ENCODE measurements at places on chromosomes 2 and 18.

DNA sequence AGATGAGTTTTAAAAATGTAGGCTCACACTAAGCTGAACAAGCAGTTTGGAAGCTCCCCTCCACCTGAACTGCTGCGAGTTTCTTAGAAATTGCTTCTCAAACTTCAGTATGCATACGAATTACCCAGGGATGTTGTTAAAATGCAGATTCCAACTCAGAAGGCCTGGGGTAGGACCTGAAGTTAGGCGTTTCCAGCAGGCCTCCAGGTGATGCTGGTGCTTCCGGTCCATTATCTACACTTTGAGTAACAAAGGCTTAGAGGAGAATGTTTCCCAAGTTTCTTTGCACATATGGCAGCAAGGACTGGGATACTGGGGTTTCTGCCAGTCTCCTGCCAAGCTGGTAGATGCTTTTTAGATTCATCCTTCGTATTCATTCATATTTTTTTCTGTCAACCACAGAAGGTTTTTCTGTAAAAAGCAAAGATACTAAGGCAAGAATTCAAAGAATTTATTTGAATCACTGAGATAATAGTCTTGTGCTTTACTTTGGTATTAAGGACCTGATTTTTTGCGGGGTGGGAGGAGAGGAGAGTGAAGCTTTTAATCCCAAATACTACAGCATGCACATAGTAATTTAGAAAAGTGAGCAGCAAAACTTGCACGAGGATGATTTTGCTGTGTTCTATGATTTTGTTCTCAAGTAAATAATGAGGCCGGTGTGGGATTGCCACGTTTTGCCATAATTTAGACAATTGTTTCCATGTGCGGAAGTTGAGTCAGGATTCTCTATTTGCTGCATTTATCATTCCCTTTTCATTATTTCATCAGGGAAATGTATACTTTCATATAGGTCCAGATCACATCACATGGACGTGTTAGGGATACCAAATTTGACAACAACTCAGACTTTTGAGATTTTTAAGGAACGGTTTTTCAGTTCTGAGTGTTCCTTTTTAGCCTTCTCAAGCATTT, 137.6 kb upstream of the SPATS2L start:
- DNase-seq = no peak

DNA sequence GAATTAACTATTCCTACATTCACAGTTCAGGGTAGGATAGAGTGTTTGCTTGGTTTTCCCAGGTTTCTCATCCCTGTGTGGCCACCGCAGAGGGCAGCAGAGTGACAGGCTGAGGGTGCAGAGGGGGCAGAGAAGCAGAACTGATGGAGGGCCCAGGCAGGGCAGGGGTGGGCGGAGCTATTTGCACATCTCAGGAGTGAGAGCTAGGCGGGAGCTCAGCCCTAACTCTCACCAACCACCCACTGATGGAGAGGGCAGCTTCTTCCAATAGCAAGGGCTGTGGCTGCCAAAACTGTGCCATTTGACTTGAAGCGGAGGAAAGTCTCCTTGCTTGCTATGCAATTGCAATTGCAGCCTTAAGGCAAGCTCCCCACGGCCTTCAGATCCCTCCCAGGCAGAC, 12.0 kb upstream of the DARS1 start:
- peak; percentile 85 for DNase-seq

- no peak for DNase-seq
Observed at GRCh38 chr2:127542231-127542630, 6.7 kb downstream of the MYO7B start.

GRCh38 chr2:1968988-1969700, 224.8 kb upstream of the PXDN start:
- no peak for DNase-seq

DNA sequence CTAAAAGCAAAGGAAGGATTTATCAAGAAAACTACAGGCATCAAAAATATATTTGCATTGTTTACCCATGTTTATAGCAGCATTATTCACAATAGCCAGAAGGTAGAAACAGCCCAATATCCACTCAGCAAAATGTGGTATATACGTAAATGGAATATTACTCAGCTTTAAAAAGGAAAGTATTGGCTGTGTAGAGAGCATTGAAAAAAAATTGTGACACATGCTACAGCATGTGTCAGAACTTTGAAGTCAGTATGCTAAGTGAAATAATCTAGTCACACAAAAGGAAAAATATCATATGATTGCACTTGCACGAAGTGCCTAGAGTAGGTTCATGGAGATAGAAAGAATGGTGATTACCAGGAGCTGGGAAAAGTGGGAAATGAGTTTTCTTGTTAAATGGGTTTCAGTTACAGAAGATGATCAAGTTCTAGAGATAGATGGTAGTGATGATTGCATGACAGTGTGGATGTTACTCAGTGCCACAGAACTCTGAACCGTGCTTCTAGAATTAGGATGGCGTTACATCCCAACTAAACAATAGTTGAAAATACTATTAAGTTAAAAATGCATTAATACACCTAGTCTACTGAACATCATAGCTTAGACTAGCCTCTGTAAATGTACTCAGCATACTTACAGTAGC, 20.1 kb downstream of the ANKRD12 start:
- DNase-seq = no peak

DNA sequence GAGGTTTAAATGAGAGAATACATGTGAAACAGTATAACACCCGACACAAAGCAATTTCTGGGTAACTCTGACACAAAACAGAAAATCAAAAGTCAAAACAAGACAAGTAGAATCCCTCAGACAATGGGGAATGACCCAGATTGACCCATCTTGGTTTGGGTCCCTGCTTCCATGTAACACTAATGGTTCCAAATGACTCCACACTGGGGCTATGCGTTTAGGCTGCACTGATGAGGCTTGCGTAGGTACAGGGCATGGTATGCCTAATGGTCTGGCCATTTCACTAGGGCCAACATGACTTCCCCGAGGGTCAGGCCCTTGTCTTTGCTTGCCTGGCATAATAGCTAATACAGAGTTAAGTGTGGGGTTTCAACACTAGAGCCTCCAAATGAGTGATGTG, 27.2 kb upstream of the NFE2L2 start:
- DNase-seq = no peak

DNA sequence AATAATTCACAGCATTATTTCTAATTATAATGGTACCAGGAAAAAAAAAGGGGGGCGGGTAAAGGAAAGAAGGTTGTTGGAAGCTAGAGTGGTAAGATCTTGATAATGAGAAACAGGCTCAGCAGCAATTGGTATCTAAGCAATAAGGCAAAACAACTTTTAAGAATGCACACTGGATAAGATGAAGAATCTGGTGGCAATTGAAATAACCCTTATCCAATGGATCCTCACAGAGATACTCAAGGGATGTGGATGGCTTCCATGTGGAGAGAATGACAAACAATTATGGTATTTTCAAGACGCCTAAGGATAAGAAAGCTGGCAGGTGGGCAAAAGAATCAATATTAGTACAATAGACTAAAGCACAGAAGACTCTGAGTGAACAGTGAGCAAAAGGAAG, 153.6 kb downstream of the UPP2 start:
- DNase-seq = no peak

DNA sequence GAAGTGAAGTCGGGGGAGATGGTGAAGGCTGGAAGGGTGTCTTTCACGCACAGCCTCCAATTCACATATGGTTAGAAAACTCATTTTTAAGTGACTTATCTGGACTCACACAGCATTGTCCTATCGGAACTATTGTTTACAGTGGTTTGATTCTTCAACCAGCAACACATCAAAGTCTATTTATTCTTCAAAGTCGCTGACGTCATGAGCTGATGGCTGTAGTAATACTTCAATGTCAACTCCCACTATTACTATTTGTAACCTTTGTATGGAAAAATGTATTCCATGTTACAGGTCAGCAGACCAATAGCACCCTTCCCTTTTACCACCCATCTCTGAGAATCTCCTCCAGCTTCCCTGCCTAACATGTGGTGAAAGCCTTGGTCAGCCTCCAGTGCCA, 47.8 kb upstream of the TMEM163 start:
- no peak for DNase-seq

GRCh38 chr2:118845005-118845521, 2.4 kb downstream of the EN1 start:
- DNase-seq = no peak

Measured in suppressor macrophage (primary cell).